ENCODE measurements at places on chromosomes 2 and 18.

- DNase-seq = no peak
Observed at GRCh38 chr18:75454022-75454795, 26.7 kb upstream of the SMIM21 start.

- peak; percentile 85 for DNase-seq
Observed at GRCh38 chr2:138501425-138502254, at the start of gene SPOPL. SPOPL (plus strand) TSS chr2:138501770; CDS start chr2:138550217, 48,447 bp downstream.

GRCh38 chr2:240060977-240061591 lies 7.8 kb upstream of the OR6B3 start:
- DNase-seq = peak; percentile 62

- no peak for DNase-seq
Observed at GRCh38 chr2:66839551-66840320, 404.8 kb downstream of the MEIS1 start.

DNA sequence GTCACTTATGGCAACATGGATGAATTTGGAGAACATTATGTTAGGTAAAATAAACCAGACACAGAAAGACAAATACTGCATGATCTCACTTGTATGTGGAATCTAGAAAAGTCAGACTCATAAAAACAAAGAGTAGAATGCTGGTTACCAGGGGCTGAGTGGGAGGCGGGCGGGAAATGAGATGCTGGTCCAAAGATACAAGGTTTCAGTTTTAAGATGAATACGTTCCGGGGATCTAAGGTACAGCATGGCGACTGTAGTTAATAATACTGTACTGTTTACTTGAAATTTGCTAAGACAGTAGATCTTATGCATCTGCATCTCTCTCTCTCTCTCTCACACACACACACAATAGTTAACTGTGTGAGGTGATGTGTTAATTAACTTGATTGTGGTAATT lies 14.2 kb downstream of the FAM110C start:
- DNase-seq = no peak

Measured in CD4-positive, alpha-beta T cell treated with Interleukin-17A for 4 hours (primary cell).